ENCODE measurements at places on chromosomes 6 and 20.

GRCh38 chr6:11197175-11197536 is 35.3 kb downstream of the NEDD9 start:
- no peak for DNase-seq

DNA sequence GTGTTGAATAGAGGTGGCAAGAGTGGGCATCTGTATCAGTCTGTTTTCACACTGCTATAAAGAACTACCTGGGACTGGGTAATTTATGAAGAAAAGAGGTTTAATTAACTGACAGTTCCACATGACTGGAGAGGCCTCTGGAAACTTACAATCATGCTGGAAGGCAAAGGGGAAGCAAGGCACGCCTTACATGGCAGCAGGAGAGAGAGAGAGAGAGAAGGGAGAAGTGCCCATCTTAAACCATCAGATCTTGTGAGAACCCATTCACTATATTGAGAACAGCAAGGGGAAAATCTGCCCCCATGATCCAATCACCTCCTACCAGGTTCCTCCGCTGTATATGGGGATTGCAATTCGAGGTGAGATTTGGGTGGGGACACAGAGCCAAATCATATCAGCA is 18.6 kb upstream of the PPP1R14C start:
- DNase-seq: no peak

GRCh38 chr6:43434001-43434840 is 6.9 kb downstream of the ABCC10 start:
- no peak for DNase-seq

DNA sequence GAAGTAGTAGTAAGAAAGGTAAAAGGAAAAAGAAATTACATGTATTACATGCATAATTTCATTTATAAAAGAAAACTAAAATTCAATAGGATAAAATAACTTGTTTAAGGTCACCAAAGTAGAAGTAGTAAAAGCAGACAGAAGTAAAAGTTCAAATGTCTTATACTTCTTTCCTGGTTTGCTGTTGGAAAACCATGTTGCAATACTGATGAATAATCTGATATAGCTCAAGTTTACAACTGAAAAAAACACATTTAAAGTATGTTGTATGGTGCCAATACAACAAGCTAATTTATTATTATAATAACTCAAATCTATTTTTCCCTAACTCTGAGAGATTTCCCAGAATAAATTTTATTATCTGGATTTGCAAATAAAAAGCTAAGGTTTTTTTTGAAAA is 78.3 kb downstream of the PHIP start:
- no peak for DNase-seq

DNA sequence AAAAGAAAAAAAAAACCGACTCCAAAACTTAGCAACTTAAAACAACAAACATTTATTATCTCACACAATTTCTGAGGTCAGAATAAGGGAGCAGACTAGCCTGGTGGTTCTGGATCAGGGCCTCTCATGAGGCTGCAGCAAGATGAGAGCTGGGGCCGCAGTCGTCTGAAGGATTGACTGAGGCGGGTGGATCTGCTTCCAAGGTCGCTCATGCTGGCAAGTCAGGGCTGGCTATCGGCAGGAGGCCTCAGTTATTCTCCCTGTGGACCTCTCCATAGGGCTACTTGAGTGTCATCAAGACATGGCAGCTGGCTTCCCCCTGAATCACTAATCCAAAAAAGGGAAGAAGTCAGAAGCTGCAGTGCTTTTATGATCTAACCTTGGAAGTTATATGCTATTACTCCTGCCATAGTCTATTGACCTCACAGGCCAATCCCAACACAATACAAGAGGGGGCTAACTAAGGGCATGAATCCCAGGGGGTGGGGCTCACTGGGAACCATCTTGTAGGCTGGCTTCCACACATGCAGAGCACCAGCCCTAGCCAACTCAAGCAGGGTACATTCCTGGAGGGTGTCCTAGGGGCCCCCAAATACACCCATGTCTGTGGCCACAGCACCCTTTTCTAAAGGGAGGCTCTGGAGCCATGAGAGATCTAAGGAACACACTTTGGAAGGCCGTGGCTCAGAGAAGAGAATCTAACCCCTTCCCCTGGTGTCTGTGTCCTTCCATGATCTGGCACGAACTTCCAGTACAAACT is 11.3 kb downstream of the EBF4 start:
- DNase-seq: no peak

- no peak for DNase-seq
Observed at GRCh38 chr6:3748208-3749066, 3.1 kb downstream of the PXDC1 start.

DNA sequence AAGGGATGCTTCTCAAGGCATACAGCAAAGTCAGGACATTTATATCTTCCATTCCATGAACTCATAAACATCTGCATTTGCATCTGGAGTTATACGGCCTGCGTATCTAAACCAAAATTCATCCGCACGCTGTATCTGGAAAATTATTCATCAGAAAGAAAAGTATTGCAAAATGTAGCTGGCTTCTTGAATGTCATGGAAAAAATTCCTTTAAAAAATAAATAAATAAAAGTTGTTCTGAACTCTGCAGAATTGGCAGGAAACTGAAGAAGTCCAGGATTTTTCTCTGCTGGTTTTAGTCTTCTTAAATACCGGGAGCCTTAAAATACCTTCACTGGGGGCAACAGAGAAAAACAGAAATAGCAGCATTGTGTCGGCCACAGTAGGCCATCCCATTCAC is 23.7 kb upstream of the FOXF2 start:
- no peak for DNase-seq

DNA sequence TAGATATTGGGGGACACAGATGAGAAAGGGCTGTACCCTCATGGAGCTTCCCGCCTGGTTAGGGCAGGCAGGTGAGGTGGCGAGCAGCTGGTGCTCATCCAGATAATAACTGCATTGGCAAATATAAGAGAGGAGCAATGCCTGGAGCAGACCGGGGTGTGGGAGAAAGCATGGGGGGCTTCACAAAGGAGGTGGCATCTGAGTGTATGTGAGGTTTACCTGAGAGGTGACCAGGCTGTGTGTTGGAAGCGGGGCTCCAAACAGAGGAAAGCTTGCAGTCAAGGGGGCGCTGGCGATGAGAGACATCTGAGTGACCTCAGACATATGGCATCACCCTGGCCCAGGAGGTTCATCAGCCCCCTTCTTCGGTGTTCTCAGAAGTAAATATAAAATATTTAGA is 72.1 kb upstream of the PMEPA1 start:
- DNase-seq: no peak

DNA sequence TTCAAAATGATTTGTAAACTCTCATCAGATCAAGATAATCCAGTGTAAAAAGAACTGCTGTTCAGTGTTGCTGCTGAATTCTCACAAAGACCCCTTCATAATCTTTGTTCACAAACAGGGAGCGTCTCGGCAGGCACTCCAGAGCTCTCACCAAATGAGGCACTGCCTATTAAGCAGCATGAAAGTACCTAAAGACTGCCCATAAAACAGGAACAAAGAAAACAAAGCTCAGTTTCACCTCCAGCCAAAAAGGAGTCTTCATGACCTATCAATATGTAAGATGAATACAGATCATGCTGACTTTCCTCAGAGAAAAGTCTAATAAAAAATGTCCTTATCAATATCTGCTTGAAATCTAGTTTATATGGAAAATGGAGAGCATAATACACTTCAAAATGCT is 41.8 kb downstream of the GPR63 start:
- DNase-seq: no peak

GRCh38 chr6:89475101-89475500 is 42.1 kb downstream of the ANKRD6 start:
- DNase-seq: no peak

GRCh38 chr6:37303891-37304503 is 46.1 kb upstream of the TMEM217 start:
- no peak for DNase-seq

DNA sequence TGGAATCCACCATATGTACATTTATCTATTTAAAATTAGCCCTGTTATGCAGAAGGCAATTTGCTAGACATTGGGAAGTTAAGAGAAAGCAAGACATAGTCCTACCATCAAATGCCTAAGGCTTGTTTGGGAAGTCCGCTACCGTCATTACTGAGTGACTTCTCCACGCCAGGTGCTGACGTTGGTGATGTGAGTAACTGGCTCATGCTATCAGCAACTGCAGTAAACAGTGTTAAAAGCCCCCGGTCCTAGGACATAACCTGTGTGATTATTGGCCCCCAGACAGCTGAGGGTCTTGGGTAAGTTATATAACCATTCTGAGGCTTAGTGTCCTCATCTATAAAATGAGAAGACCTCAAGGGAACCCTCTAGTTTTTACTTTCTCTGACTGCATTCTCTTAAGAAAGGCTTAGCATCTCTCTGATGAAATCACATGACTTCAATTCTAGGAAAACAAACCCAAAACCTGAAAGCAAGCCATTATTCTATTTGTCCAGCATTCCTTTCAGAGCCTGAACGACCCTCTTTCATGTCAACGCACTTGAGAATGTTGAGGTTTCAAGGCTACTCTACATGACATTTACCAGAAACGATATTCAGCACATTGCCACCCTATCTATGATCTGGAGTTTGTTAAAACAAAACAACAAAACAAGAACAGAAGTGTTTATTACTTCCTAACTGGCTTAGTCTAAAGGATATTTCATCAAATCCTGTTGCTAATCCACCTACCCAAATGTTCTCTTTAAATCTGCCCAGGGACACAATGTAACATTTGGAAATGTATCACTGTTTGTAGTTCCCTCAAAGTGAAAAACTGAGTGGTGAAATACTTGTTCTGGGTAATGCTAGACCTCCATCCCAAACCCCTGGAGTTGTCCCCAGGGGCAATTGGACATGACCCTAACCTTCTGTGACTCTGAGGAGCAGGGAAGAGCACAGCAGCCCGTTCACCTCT is 133.8 kb downstream of the BTBD3 start:
- no peak for DNase-seq

- no peak for DNase-seq
Observed at GRCh38 chr6:156659822-156660198, 117.4 kb upstream of the ARID1B start.

- DNase-seq: peak; percentile 65
Observed at GRCh38 chr6:30769088-30769852, 24.9 kb upstream of the IER3 start.

DNA sequence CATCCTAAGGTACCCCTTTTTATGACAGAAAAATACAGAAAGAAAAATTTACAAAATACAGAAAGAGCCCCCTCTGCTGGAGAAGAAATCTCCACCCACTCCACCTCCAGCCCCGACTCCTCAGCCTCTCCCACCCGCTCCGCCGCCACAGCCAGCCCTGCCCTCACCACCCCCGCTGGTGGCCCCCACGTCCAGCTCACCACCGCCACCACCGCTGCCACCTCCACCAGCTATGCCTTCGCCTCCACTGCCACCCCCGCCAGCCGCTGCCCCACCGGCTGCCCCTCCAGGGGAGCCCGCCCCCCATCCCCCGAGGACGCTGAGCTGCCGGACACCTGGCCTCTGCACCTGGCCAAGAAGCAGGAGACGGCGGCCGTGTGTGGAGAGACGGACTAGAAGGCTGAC is 17.7 kb downstream of the WFDC2 start:
- DNase-seq: no peak

DNA sequence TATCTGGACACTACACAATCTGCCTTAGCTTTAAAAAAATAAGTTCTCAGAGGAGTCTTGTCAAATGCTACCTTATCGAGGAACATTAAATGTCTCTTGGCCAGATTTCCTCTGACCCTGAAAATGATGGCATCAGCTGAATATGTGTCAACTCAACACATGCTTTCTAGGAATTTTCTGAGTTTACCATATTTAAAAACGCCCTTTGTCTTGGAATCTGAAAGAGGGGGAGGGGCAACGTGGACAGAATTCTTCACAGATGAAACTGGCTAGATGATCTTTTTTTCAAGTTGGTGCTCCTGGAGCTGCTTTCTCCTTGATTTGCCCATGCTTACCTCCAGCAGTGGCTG is 5.1 kb downstream of the SOX4 start:
- DNase-seq: no peak

DNA sequence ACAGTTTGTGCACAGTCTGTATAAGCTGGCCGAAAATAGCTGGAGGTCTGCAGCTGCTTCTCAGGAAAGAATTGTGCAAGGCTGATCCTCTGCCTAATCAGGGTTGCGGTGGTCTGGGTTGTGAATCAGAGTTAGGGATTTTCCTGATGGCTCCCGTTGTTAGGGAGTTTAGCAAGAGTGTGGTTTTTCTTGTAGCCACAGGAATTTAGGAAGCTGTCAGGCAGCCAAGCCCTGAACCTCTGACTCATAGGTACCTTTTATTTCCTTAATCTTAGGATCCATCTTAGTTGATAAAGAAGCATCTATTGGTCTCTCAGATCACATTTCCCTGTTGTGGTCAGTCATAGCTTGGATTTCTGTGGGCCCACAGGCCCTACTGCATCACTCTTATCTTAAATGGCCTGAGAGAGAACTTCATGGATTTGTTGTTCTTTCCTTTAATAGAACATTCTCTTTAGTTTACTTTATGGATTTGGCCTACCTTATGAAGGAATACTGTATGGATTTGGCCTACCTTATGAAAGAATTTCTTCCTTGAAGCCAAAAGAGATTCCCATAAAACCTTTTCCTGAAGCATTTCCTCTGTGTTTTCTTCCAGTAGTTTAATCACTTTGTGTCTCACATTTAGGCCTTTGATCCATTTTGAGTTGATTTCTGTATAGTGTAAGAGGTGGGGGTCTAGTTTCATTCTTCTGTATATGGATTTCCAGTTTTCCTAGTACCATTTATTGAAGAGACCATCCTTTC is 10.3 kb downstream of the KIF25 start:
- no peak for DNase-seq

DNA sequence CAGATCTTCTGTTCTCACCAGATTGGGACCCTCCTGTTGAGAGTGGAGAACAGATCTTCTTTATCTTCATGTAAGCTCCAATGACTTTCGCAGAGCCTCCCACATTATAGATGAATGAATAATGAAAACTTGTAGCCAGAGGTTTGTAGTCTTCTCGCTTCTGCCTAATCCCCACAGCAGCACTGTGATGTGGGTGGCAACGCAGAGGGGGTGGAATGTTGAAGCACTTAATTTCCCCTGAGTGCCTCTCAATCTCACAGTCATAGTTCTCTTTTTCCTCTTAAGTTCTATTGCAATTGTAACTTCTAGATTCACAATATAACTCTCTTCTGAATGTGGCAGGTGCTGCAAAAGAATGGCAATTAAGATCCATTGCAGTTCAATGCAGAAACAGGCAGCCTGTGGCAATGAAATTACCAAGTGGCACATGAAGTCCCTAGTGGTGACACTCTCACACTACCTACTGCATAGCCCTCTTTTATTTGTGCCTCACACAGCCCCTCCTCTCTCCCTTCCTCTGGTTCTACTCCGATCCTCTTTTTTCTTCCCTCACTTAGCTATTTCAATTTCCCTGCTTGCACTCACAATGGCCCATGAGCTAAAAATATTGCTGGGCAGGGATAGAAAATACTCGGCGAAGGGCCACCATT is 281.9 kb downstream of the UBE3D start:
- no peak for DNase-seq

DNA sequence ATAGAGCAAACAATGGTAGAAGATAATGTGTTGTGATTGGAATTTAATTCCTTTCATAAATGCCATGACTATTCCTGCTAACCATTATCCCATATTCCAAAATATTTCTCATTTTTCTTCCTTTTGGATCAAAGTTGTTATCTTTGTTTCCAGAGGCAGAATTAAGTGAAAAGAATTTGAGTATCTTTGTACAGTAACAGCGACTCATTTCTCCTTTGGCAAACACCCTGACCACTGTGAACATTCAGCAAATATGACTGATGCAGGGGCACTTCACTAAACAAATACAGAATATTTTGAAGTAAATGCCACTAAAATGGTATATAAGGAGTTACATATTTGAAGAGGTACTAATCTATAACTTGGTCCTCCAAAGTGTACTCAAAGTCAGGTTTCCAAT is 105.0 kb upstream of the LAMP5 start:
- DNase-seq: no peak
